A673 (cell line): ENCODE measurements at places on chromosomes 2 and 18. TPM values are rescaled to one million over a fixed set of nuclear protein-coding genes. Genes with fewer than 3 reads are reported as not detected.

The TRIM43 gene
- not detected in 2 replicates for total RNA-seq

The ABCG8 gene
- not detected in 2 replicates for total RNA-seq

The ABCA12 gene
- 0.04 TPM in 1 of 2 replicates, not detected in the other for total RNA-seq

The C2orf92 gene
- total RNA-seq: 2.4 and 3.7 TPM in 2 replicates

The AGAP1 gene
- total RNA-seq: 25.3 and 27.5 TPM in 2 replicates

The SLC5A7 gene
- not detected in 2 replicates for total RNA-seq

The TUBA4B gene
- total RNA-seq: not detected in 2 replicates

The LRATD1 gene
- total RNA-seq: not detected in 2 replicates

The ANKRD62 gene
- total RNA-seq: not detected in 2 replicates

DNA sequence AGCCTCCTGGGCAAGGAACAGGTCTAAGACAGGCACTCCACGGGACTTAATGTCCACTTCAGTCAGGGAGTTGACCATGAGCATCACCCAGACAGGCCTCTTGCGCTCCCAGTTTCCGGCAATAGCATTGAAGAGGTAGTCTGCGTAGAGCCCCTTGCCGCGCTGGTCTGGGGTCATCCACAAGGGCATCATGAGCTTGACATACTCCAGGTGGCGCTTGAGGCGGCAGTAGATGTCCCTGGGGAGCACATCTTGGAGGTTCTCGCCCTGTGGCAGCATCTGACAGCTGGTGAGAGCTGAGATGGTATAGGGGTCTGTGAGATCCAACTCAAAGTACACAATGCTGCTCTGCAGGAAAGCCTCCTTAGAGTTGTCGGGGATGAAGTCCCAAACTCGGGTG, 10.6 kb downstream of the TRABD2A start:
- no peak overlapping the region for H3K27ac ChIP-seq
- no peak overlapping the region for H3K4me3 ChIP-seq
- H3K36me3 ChIP-seq: no peaks in the 10 kb centered on the region
- DNase-seq: no peak

DNA sequence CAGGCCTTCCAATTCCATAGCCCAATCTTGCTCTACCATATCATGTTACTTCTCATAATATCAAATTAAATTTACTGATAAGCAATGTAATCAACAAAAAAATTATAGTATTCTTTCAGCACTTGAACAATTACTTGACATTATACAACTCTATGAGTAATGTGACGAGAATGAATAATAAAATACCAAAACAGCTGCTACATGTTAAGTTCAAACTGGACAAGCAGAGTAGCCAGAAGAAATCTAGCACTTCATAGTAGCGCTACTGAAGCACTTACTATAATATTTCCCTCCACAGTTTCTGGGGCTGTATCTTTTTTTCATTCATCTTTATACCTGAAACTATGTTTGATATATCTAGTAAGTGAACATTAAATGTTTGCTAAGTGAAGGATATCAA, 14.9 kb downstream of the PPP3R1 start:
- H3K4me3 ChIP-seq: no peak overlapping the region
- DNase-seq: no peak
- H3K36me3 ChIP-seq: no peaks in the 10 kb centered on the region
- peaks cover 59% of the 10 kb centered on the region for H3K4me1 ChIP-seq
- no peak overlapping the region for H3K27ac ChIP-seq

DNA sequence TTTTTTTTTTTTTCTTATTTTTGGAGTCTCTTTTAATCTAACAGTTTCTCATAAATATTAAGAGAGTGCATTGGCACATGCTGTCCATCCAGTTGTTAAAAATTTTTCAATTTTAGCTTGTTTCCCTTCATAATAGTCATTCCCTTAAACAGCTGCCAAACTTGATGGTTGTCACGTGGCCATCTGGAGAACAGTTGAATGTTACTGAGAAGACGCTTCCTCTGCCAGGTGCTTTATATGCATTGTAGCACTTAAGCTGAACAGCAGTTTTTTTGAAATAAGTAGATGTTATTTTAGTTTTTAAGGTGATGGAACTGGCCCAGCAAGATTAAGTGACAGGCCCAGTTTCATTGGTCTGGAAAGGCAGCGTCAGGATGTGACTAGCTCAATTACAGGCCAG, 3.3 kb downstream of the SMARCAL1 start:
- no peaks in the 10 kb centered on the region for H3K4me1 ChIP-seq
- no peak for DNase-seq
- H3K27ac ChIP-seq: no peak overlapping the region
- H3K27me3 ChIP-seq: no peaks in the 10 kb centered on the region

- no peak overlapping the region for H3K4me3 ChIP-seq
- H3K27ac ChIP-seq: no peak overlapping the region
- no peak for DNase-seq
- H3K36me3 ChIP-seq: no peaks in the 10 kb centered on the region
Observed at GRCh38 chr18:66316701-66317100, 287.2 kb downstream of the CDH19 start.

DNA sequence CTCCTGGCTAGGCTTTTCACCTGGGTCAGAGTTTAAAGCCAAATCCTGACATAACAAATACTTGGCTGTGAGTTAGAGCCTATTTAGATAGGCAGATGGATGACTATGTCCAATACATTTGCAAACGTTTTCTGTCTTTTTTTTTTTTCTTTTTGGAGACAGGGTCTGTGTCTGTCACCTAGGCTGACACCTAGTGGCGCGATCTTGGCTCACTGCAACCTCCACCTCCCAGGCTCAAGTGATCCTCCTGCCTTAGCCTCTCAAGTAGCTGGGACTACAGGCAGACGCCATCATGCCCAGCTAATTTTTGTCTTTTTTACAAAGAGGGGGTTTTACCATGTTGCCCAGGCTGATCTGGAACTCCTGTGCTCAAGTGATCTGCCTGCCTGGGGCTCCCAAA, 124.8 kb downstream of the DYM start:
- no peak overlapping the region for H3K27ac ChIP-seq
- no peaks in the 10 kb centered on the region for H3K27me3 ChIP-seq
- DNase-seq: peak; percentile 15
- H3K4me1 ChIP-seq: peaks cover 13% of the 10 kb centered on the region
- no peak overlapping the region for H3K4me3 ChIP-seq

DNA sequence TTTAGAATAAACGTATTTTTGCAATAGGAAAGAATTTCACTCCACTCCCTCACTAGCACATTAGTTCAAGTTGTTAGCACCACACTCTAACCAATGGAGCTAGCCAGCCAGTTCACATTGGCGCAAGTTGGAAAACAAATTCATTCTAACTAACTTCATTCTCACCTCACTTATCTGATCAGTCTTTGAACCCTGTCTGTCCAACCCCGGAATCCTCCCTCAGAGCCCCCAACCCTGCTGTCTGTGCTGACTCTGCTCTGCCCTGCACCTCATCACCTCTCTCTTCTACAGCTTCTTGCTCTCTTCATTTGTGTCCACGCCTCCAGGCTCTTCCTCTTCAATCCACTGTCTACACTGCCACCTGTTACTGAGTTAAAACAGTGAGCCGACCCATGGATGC, 356.5 kb downstream of the IRS1 start:
- no peak overlapping the region for H3K27ac ChIP-seq
- no peak for DNase-seq
- no peaks in the 10 kb centered on the region for H3K27me3 ChIP-seq

GRCh38 chr2:126788113-126788512, 110.6 kb upstream of the TEX51 start:
- no peaks in the 10 kb centered on the region for H3K4me1 ChIP-seq
- no peak overlapping the region for H3K27ac ChIP-seq
- no peaks in the 10 kb centered on the region for H3K36me3 ChIP-seq
- no peak overlapping the region for H3K4me3 ChIP-seq

DNA sequence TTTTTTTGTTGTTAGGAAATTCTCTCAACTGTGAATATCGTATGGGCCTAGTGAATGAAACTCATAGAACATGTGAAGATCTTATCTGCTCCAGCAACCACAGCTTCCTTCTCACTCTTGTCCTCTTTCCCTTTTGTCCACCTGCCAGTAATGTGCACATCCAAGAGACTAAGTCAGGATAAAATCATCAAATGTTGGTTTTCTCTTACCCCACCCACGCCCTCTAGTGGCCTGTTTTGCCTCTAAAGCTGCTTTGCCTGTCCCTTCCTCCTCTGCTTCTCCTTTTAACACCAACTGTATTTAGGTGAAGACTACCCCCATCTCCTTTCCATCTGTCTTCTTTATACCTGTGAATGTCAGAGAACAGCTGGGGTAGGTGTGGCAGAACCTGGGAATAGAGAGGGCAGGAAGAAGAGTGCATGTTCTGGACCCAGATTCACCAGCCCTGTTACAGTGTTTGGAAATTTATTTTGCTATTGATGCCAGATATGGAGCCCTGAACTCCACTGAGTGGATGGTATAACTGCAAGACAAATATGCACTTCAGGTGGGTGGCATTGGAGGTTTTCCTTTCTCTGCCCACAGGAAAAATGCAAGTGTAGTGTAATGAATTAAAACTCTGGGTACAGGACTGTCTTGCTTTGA, 8.4 kb upstream of the MGAT5 start:
- no peak overlapping the region for H3K27ac ChIP-seq
- no peaks in the 10 kb centered on the region for H3K36me3 ChIP-seq

DNA sequence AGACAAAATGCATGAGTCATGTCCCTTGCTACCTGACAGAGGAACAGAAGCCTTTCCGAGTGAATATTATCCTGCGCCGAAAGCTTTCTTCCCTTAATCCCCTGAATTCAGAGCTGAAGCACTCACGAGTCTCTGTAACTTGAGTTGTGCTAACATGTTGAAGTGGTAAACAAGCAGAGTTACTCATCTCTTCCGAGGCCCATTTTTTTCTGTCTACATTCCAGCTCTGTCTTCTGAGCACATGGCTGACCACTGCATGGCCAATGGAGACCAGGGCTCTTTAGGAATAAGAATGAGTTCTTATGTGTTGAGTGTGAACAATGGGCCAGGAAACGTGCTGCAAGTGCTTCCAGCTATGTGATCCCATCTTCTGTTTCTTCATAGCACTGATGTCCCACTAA, 73.1 kb upstream of the PID1 start:
- H3K27me3 ChIP-seq: no peaks in the 10 kb centered on the region
- no peak overlapping the region for H3K27ac ChIP-seq
- H3K4me1 ChIP-seq: peaks cover 14% of the 10 kb centered on the region
- H3K36me3 ChIP-seq: no peaks in the 10 kb centered on the region
- DNase-seq: no peak

GRCh38 chr2:204795156-204795555, 249.9 kb downstream of the PARD3B start:
- DNase-seq: no peak
- H3K36me3 ChIP-seq: no peaks in the 10 kb centered on the region
- no peaks in the 10 kb centered on the region for H3K4me1 ChIP-seq
- H3K4me3 ChIP-seq: no peak overlapping the region
- no peaks in the 10 kb centered on the region for H3K27me3 ChIP-seq
- no peak overlapping the region for H3K27ac ChIP-seq
